NCI-H2029 treated with DMSO at 0.1 percent for 48 hours (cell line): ENCODE measurements at places on chromosomes 6 and 20.
A peak's percentile ranks its signal among the peaks of the same experiment; 100 is the strongest.

- no peak for DNase-seq
These were observed 14.5 kb downstream of the GMEB2 start for GRCh38 chr20:63612276-63612931.

DNA sequence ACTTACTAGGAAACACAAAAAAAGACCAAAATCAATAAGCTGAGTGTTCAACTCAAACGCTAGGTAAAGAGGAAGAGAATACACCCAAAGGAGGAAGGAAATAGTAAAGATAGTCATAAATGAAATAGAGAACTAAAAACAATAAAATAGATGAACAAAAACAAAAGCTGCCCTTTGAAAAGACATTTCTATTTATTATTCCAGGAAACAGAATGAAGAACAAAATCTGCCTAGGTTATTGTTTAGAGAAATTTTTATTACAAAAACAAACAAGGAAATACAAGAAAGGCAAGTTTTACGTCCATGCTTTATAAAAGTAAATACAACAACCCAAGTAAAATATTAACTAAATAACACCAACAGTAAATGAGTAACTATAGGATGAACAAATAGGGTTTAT is 20.1 kb downstream of the HLA-DMB start:
- DNase-seq: no peak

- no peak for DNase-seq
These were observed 156.1 kb upstream of the CITED2 start for GRCh38 chr6:139530561-139530960.

DNA sequence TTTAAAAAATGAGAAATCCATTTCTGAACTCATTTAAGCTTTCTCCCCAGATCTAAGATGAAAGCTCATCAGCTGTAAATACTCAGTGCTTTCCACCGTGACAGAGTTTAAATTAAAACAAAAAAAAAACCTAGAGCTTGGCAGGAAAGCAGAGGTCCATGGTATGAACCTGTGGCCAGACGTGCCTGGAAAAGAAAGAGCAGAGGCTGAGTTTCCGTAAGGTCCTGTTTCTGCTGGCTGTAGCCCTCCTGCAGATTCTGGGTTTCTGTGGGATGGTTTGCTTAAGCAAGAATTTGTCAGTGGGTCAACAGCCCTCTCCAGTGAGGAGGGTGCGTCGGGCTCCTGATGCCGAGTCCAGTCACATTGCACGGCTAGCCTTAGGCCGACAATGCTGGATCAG is 383.2 kb downstream of the SAMD5 start:
- no peak for DNase-seq

DNA sequence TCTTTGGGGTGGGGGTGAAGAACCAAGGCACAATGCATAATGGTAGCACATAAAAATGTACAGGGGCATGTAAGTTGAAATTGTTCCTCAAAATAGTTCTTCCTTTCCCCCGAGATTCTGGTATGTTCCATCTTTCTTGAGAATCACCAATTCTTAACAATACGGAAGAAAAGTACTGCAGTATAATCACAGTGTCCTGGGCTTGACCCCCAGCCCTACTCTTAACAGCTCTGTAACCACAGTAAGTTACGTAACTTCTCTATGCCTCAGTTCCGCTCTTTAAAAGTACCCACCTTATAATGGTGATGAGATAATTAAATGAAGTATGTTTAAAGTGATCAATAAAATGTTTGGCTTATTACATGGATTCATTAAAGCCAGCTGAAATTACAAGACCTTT is 104.5 kb downstream of the SMLR1 start:
- no peak for DNase-seq

DNA sequence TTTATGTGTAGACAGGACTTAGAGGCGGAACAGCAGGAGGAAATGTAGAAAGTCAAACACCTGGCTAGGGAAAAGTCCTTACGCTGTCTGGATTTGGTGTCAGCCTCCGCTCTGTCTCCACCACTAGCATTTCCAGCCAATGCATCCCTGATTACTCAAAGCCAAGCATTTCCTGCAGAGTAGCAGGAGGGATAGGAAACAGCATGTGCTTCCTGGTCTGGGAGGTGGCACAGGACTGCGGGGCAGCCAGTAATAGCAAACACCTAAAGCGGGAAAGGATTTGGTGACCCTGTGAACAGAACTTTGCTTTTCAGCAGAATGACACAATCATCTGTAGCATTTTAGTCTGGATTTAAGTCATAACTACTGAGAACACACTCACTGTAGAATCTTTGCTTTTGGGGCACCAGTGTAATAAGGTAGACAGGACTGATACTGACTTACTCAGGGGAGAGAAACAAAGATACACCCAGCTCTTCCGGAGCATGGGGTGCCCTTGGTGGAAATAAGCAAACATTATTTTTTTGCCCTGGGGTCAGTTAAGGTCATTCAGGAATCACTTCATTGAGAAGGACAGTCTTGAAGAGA is 133.3 kb upstream of the AHI1 start:
- DNase-seq: no peak

- DNase-seq: no peak
These were observed 316.6 kb upstream of the JARID2 start for GRCh38 chr6:14929291-14929690.

DNA sequence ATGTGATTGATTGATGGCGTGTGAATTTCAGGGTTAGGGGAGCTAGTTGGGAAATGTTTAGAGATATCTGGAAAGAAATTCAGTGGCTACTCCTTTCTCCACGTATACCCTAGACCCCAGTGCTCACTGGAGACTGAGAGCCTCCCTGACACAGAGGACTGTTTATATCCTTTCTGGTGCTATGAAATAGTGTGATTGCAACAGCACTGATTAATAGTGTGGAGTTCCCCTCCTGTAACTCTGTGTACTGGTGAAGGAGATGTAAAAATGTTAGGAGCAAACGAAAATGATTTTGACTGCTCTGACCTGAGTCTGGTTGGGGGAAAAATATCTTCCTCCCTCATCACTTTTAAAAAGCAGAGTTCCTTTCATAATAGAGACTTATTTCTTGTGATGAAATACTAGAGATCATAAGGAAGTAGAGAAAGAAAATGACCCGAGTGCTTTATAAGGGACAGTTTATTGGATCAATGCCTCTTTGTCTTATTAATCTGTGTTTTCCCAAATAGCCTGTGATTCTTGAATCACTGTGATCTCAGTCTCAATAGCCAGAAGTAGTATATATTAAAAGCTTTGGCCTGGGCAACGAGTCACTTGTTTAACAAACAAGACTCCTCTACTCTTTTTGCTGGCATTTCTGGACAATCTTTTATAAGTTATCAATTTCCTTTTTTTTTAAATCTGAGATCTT is 92.3 kb downstream of the RNF182 start:
- DNase-seq: no peak

DNA sequence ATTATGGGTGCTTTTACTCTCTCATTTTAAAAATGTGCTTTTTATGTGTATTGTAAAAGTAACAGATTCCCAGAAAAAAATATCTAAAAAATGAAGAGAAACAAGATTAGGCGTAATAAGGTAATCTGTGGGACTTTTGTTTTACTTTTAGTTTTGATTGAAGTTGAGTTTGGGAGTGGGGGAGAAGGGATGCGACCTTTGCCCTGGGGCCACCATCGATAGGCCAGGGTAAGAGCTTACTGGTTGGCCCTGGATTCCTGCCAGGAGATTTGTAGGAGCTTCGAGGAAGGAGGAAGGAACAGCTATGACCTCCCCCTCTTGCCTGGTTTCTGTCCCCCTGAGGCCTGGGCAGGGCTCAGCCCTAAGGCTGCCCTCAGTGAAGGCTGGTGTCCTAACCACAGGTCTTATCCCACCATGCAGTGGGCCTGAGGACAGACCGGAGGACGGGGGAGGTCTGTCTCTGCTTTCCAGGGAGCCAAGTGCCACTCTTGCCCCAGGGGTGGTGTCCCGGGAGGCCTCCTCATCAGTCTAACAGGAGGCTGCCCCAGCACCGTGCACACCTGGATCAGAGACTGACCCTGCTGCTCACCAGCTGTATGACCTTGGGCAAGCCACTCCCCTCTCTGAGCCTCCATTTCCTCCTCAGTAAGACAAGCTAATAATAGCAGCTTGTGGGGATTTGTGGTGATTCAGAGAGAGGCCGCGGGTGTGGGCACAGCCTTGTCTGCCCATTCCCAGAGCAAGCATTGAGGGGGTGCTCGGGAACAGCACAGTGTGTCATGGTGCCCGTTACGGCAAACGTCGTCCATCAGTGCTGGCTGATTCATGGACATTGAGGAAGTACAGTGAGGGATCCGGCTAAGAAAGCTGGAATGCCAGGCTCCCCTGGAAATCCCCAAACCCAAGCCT is 21.2 kb downstream of the TGM2 start:
- DNase-seq: no peak

DNA sequence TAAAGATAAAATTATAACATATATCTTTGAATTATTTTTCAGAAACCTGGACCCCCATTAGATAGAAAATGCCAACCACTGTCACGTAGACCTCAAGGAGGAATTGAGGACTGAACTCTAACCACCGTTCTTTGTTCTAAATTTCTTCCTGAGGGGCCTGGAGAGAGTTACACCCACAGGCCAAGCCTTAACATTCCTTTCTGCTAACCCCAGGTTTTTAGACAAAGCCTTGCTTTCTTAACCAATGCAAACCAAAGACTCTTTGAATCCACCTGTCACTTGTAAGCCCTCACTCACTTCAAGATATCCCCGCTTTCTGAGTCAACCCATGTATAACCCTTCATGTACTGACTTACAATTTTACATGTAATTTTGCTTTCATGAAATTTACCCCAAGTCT is 41.0 kb downstream of the SNX14 start:
- no peak for DNase-seq

GRCh38 chr6:135496800-135497411 is 634 bp downstream of the AHI1 start:
- no peak for DNase-seq

GRCh38 chr20:12358006-12358654 is 440.4 kb downstream of the BTBD3 start:
- DNase-seq: no peak

DNA sequence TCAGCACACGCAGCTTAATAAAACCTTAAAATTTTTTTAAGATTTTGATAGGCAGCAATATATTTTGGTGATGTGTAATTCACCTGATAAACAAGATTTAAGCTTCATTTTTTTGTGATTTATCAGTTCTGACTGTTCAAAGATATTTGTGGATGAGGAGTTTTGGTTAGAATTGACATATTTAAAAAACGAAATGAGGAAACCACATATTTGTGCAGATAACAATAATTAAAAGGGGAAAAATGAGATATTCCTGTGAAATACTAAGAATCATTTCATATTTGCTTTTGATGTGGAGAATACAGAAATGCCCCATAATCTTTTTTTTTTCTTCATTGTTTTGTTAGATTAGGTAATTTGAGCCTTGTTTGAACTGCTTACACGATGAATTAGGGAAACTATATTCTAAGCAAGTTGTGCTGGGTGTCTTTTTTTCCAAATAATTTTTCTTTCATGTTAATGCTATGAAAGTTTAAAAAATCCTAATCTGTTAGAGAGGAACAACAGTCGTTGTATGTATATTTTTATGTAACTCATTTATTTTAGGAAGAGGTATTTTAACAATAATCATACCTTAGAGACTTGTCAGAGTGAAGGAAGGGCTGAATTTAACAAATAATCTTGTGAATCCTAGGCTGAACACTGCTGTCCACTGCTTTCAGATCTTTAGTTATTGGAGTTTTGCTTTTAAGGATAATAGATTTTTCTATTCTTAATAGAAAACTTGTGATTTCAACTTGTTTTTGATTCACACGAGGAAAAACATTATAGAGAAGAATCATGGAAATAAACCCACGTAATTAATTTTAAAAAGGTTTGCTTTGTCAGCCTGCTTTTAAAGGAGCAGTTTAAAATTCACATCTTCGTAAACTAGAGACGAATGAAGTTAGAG is 4.0 kb downstream of the ARID1B start:
- DNase-seq: peak; percentile 33

GRCh38 chr6:47043286-47043685 is 1.2 kb upstream of the ADGRF1 start:
- no peak for DNase-seq

GRCh38 chr6:118912646-118913045 is 18.7 kb downstream of the ASF1A start:
- no peak for DNase-seq

DNA sequence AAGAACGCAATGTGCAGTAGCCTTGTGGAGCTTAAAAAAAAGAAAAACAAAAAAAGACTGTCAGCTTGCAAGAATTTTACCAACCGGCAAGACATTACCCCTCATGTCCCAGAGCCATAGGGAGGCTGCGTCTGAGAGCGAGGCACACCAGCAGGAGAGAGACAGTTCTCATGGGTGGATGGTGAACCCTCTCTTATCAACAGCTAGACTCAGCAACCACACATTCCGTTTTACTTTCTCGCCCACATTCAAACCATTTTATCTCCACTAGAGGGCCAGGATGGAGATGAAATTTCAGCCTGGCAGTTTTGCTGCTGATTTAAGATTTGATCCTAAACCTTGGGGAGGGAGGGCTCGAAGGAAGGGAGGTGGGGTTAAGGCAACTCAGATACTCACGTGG is 247.0 kb downstream of the ATXN1 start:
- no peak for DNase-seq

DNA sequence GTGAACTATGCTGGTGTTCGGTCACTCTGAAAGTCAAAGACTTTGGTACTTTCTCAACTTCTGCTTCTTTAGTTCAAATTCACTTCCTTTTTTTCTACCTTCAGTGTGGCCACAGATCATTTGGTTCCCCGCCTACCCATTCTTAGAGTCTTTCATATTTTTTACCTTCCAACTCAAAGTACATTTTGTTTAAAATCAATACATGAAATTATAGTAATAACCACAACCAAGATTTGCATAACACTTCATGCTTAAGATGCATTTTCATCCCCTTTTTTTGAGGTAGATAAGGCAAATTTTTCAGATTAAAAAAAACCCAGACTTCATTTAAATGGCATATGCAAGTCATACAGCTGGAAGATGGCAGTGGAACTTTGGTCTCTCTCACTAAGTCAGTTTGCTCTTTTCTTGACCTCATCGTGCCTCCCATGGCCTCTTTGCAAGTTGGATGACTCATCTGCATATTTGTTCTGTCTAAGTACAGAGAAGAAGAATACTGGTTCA is 11.9 kb upstream of the CNR1 start:
- DNase-seq: no peak

DNA sequence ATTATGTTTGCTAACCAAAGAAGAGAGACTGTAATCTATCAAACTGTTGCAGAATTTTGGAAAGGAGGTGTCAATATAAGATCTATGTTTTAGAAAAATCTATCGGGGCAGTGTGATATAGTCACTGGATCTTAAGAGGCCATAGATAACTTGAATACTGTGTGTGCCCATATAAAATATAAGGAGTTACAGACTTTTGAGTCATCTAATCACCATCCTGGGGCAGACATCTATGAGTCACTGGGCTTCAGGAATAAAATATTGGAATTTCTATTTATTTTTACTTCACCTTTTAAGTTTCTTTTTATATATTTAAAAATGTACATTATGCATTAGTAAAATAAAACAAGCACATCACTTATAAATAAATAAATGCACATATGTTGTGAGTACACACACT is 509.3 kb upstream of the MAN1A1 start:
- DNase-seq: no peak
